ENCODE measurements at places on chromosomes 6 and 20.

DNA sequence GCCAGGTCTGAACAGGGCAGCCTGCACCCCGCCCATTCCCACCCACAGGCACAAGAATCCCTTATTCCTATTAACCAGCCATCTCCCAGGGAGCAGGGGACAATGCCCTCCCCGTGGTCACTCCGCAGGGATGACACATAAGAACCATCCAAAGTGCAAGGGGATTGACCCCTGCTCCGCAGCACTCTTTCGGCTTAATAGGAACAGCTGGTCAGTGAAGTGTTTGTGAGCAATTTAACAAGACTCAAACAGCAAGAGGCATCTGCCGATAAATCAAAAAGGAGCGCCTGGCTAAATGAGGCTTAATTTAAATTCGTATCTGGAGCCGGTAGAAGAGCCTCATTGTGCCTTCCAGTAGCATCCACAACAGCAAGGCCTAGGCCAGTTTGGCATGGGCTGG lies 389.4 kb downstream of the RNGTT start:
- no peak for DNase-seq

DNA sequence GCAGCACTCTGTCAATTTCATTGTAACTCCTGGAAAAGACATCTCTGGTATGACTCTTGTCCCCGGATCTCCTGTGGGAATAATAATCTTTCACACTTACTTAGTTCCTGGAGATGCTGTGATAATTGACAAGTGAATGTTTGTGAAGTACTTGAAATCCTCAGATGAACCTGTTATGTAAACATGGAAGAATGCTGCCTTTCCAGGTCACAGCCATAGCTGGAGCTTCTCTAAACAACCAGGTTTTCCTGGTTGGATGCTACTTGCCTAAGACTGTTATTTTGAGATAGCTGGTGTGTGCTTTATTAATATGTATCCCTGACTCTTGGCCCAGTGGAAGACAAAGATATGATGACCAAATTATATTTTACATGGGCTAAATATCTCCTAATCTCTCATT lies 228.6 kb downstream of the KCNQ5 start:
- no peak for DNase-seq

DNA sequence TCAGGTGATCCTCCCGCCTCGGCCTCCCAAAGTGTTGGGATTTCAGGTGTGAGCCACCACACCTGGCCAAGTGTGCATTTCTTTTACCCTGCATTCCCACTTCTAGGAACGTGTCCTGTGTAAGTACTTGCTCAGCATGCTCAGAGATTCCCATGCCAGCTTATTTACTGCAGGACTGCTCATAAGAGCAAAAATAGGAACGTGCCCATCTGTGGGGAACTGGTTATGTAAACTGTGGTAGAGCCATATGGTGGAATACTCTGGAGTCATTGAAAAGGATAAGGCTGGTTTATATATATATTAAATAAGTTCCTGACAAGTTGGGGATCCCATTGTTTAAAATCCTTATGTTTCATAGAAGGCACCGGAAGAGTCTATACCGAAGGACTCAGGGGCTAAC lies 38.2 kb upstream of the FANCE start:
- no peak for DNase-seq

DNA sequence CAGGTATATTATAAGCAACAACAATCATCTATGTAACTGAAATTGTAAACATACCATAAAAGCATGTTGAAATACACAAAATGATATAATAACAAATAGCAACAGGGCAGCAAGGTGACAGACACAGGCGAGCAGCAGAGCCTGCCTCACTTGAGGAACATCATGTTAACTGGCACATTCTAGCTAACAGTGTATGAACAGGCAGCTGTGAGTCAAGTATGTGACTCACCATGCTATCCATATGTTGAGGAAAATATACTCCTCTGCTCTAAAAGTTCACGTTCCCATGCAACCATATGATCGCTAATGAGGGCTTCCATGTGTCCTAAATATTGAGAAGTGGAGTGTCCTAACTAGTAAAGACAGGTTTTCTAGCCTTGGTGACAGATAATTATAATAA lies 18.4 kb downstream of the SERAC1 start:
- no peak for DNase-seq

GRCh38 chr6:161117308-161117707 lies 125.7 kb downstream of the MAP3K4 start:
- DNase-seq, result no peak

GRCh38 chr6:10316373-10316721 lies 98.5 kb downstream of the TFAP2A start:
- DNase-seq, result no peak

Measured in CD4-positive, alpha-beta T cell treated with Interleukin-6 at 100 ng/mL for 8 hours (primary cell).